ENCODE measurements at places on chromosomes 4 and X. TPM values are rescaled to one million over a fixed set of nuclear protein-coding genes. Genes with fewer than 3 reads are reported as not detected.

- no peak for DNase-seq
Observed at GRCh38 chr4:70808151-70808550, 31.5 kb downstream of the GRSF1 start.

The FRMD7 gene
- total RNA-seq: not detected

DNA sequence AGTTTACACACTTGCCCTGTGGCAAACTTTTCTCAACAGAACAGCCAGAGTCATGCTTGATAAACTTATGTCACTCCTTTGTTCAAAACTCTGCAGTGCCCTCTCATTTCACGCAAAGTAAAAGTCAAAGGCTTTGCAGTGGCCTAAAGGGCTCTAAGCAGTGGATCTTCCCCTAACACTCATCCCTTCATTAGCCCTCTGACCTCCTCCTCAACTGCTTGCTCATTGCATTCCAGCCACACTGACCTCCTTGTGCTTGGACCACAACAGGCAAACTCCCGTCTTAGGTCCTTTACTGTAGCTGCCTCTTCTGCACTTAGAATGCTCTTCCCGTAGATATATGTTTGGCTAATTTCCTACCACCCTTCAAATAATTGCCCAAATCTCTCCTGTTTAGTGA, 5.6 kb downstream of the PRDM5 start:
- no peak for DNase-seq

The NALF2 gene
- total RNA-seq: 62.7 TPM

- no peak for DNase-seq
Observed at GRCh38 chr4:121791481-121791880, 9.6 kb upstream of the EXOSC9 start.

The NKAP gene
- 5.3 TPM for total RNA-seq

- no peak for DNase-seq
Observed at GRCh38 chr4:95869961-95870500, 30.1 kb downstream of the PDHA2 start.

DNA sequence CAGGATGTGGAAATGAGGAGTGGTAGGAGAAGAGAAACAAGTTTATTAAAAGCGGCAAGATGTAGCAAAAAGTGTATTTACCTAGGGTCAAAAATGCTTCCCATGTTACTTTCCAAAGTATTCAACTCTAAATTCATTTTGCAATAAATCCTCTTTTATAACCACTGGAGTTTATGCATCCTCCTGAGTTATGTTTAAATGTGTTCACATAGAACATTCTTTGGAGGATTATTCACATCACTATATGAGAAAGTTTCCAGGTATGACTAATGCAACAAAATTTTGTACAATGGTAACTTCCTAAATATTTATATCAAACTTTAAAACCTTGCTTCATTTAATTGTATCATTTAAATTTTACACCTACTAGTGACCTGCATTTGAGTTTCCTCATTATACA, 870.6 kb upstream of the SLIT2 start:
- DNase-seq: no peak

- no peak for DNase-seq
Observed at GRCh38 chr4:132065940-132066495, 1083.1 kb upstream of the PCDH10 start.

DNA sequence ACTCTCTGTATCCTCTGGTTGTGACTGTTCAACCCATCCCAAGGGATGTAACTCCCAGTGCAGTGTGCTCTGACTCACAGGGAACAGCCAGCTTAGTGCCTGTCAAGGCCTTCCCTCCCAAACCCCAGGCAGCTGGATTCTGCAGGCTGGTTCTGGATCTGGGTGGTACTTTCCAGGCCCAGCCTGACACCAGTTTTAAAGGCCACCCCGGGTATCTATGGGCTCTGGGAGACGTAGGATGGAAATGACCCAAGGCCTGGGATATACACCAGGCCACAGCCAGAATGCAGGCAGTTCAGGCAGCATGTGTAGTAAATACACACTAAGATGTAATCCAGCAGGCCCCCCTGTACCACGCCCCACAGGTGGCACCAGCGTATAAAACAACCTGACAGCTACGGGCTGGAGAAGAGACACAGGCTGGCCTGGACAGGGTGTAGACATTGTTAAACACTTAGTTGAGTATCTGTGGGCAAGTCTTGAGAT, 64.2 kb downstream of the SPINK2 start:
- DNase-seq: no peak

The MAGEE2 gene
- total RNA-seq: not detected

DNA sequence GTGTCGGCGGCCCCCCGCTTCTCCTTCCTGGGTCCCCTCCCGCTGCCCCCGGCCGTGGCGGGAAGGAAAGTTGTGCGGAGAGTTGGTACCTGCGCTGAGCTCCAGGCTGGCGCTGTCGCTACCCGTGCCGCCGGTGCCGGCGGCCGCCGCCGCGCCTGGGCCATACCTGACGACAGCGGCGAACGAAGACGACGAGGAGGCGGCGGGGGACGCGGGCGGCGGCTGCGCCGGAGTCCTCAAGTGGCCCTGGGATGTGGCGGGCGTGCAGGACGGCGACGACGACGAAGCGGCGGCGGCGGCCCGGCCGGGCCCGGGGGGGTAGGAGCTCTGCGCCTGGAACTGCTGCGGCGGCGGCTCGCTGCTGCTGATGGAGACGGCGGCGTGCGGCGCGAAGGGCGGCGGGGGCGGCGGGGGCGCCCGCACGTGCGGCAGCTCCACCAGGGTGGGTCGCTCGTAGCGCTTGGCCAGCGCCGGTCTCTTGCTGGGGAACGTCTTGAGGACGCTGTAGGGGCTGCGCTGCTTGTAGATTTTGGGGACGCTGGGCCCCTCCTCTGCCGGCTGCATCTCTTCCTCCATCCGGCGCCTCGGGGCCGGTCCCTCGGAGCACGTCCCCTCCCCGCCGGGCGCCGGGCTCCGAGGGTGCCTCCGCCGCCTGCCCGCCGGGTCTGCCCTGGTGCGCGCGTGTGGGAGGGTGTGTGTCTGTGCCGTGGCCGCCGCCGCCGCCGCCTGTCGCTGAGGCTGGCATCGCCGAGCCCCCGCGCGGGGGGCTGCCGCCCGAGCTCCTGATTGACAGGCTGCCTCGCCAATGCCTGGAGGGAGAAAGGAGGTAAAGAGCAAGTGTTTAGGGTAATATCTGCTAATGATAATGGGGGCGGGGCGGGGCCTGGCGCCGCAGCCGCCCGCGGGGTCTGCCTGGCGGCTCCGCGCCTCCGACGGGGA, 618 bp downstream of the BEND4 start:
- DNase-seq: no peak

GRCh38 chr4:57137261-57137660, 27.1 kb upstream of the IGFBP7 start:
- no peak for DNase-seq

GRCh38 chr4:21735866-21736265, 212.7 kb downstream of the KCNIP4 start:
- no peak for DNase-seq

DNA sequence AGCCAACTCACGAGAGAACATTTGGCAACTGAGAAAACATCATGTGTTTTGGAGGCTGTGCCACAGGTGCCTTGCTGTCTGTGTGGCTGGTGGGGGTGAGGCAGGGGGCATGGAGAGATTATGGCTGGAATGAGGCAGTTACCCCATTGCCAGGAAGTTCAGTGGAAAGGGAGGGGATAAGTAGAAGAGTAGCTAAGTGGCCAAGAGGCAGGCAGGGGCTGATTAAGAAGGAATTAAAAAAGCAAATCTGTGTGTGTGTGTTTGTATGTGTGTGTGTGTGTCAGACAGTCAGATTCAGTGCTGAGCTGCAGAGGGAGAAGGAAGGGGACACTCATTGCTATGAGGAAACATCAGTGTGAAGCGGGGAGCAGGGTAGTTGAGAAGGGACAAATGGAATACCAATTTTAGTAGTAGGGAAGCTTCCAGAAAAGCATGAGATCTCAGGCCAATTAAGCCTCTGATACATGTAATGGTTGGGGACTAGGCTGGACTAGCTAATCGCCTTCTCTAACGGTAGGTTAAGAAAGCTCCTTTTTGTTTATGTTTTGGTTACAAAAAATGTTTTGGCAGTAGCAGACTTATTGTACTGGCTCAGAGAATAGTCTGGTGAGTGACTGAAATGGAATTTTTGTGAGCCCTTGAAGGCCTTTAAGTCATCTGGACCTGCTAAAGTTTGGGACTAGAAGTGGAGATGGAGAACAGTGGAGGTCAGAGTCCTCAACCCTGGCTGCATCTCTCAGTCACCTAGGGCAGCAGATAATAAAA, 18.5 kb downstream of the TMEM164 start:
- no peak for DNase-seq

The QDPR gene
- total RNA-seq: 5.8 TPM

DNA sequence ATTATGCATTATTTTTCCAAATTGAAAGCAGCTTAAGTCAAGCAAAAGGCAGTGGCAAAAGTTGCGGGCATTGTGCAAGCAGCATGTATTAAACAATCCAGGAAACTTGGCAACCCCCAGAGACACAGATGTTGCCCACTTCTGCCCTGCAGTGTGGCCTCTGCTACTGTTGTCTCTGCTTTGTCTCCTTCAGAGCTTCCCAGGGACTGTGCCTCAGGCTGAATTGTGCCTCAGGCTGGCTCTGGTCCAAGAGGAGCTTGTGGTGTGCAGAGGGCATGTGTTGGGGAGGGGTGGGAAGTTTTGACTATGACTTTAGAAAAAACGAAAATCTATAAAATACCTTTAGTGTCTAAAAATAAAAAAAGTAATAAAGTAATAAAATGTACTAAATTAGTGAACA, 201.4 kb downstream of the CCSER1 start:
- no peak for DNase-seq

The GPR78 gene
- not detected for total RNA-seq

DNA sequence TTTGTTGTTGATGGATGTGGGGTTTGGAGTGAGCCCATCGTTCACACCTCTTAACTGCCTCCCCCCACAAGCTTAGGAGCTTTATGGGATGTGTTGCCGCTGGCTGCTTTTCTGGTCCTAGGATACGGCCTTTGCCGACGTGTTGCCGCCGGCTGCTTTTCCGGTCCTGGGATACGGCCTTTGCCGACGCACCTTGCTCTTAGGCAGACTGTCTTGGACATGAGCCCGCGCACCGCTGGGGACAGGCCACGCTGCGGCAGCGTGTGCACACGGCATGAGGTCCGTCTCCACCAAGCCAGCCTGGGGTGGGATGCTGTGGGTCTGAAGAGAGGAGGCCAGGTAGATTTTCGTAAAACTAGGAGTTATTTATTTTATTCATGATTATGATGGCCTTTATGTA, 14.2 kb downstream of the RGS12 start:
- no peak for DNase-seq

The CXCL10 gene
- 0.28 TPM for total RNA-seq

The F11 gene
- total RNA-seq: not detected

- no peak for DNase-seq
Observed at GRCh38 chr4:47342796-47343195, 120.7 kb downstream of the COMMD8 start.

All from right atrium auricular region (tissue), 2 donors.